ENCODE measurements at places on chromosomes 16 and 17. TPM values are rescaled to one million over a fixed set of nuclear protein-coding genes. Genes with fewer than 3 reads are reported as not detected.
A peak's percentile ranks its signal among the peaks of the same experiment; 100 is the strongest.

Gene CDH13
- total RNA-seq: not detected

GRCh38 chr16:49596068-49596467 is 222.5 kb downstream of the C16orf78 start:
- no peak overlapping the region for H3K4me3 ChIP-seq
- DNase-seq: peak; percentile 16
- no peak overlapping the region for H3K27ac ChIP-seq
- no peaks in the 10 kb centered on the region for H3K36me3 ChIP-seq
- H3K4me1 ChIP-seq: no peaks in the 10 kb centered on the region
- peaks cover 18% of the 10 kb centered on the region for H3K27me3 ChIP-seq

DNA sequence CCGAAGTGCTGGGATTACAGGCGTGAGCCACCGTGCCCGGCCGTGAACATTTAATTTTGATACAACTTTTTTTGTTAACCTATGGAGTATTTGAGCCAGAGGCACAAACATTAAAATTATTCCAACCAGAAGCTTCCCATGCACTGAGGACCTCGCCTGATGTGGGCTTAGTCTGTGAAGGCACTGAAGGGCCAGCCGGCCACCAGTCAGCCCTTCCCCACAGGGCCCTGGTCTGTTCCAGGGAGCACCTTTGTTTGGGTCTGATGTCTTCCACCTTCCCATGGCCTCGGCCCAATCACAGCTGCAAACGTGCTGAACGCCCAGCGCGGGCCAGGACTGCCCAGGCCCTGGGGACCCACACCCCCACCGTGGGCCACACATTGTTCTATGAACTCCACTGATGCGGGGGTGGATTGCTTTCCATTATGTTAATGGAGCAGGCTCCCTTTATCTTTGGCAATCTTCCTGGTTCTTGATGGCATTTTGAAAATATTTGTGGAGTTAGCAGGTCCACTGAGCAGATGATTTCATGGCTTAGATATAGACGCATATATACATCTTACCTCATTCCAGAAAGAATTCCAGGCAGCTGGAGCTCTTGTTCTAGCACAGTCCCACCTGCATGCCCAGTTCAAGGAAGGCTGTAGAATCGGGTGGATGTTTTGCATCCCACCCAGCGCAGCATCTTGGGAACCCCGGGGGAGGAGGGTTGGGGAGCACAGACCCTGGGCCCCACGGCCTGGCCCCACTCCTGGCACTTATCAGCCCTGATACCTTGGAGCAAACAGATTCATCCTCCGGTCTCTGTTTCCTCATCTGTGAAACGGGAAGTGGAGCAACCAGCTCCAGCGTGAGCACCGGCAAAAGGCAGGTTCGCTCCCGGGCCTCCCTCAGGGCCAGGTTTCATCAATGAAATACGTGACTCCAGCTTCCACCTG is 14.5 kb downstream of the SPIRE2 start:
- H3K27me3 ChIP-seq: peaks cover 47% of the 10 kb centered on the region
- H3K4me3 ChIP-seq: no peak overlapping the region
- DNase-seq: no peak
- peaks cover 3% of the 10 kb centered on the region for H3K36me3 ChIP-seq

DNA sequence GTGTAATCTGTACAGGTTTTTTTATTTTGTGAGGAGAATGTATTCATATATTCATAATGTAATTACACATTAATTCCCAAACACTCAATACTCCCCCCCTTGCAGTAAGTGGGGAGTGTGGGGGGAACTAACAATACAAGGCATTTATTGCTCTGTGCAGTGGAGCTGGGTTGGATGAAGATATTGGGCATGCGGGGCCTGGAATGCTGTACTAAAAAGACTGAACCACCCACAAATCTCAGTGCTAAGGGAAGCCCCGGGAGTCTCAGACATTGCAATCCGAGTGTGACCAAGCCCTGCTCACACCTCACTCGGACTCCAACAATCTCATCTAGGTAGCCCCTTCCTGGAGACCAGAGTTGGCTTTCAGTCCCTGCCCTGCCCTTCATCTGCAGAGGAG is 6.0 kb downstream of the PLLP start:
- no peak overlapping the region for H3K4me3 ChIP-seq
- no peak for DNase-seq
- peaks cover 30% of the 10 kb centered on the region for H3K4me1 ChIP-seq
- H3K36me3 ChIP-seq: no peaks in the 10 kb centered on the region
- H3K27ac ChIP-seq: no peak overlapping the region

- H3K36me3 ChIP-seq: peaks cover 1% of the 10 kb centered on the region
- peaks cover 35% of the 10 kb centered on the region for H3K4me1 ChIP-seq
- peak overlapping the region; percentile 81 for H3K4me3 ChIP-seq
- H3K27ac ChIP-seq: peak overlapping the region; percentile 88
- peak; percentile 92 for DNase-seq
- H3K27me3 ChIP-seq: peaks cover 11% of the 10 kb centered on the region
Observed at GRCh38 chr16:30996985-30997724, 12.1 kb downstream of the HSD3B7 start.

Gene ST6GALNAC2
- total RNA-seq: not detected

DNA sequence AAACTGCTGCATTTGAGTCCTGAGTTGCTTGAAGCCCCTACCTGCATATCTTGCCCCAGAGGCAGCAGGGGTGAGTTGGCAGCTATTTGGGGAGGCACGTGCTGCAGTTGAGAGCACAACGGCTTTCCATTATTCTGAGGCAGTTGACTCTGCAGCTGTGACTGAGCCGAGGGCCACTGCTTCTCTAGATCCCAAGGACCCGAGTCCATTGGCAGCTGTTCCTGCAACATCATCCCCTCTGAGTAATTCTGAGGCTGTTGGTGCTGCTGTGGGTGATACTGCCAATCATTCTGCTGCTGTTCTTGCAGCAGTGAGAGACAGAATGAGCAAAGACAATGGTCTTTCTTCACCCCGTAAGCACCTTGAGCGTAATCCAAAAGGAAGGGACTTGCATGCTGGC is 12.7 kb downstream of the TERF2IP start:
- no peak for DNase-seq
- H3K27ac ChIP-seq: no peak overlapping the region
- H3K36me3 ChIP-seq: peaks cover 40% of the 10 kb centered on the region
- no peaks in the 10 kb centered on the region for H3K27me3 ChIP-seq
- H3K4me1 ChIP-seq: peaks cover 2% of the 10 kb centered on the region
- no peak overlapping the region for H3K4me3 ChIP-seq

Gene PEX12
- total RNA-seq: 3.9 TPM

DNA sequence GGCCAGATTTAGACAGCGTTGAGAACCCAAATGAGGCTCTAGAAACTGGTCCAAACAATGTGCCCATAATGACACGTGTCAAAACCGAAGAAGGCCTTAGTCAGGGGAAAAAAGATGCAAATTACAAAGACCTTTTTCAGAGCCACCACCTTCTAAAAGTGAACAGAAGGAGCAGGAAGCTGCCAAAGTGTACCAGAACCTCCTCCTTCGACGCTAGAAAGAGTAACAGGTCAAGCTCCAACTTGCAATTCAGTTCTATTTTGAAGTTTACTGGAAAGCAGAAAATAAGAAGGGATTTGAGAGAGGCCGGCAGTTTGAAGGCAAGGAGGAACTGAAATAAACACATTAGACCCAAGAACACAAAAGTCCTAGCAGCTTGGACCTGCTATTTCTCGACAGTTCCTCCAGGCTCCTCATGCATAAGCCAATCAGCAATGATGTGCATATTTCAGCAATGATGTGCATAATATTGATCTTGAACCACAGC is 61.8 kb downstream of the XYLT1 start:
- no peaks in the 10 kb centered on the region for H3K27me3 ChIP-seq
- no peak overlapping the region for H3K4me3 ChIP-seq
- no peak overlapping the region for H3K27ac ChIP-seq

DNA sequence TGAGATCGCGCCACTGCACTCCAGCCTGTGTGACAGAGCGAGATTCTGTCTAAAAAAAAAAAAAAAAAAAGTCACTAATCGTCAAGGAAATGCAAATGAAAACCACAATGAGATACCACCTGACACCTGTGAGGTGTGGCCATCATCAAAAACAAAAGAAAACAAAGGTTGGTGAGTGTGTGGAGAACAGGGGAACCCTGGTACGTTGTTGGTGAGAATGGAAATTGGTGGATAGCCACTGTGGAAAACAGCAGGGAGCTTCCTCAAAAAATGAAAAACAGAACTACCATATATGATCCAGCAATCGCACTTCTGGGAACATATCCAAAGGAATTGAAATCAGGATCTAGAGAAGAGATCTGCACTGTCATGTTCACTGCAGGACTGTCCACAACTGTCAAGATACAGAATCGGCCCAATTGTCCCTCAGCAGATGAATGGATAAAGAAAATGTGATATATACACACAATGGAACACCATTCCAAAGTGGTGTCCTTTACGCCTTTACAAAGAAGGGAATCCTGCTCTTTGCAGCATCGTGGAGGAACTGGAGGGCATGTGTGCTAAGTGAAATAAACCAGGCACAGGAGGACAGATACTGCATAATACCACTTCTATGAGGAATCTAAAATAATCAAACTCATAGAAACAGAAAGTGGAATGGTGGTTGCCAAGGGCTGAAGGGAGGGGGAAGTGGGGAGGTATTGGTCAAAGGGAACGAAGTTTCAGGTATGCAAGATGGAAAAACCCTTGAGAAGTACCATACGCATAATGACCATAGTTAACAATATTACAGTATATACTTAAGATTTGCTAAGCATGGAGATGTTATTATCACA is 63.5 kb upstream of the PLCG2 start:
- peak overlapping the region; percentile 62 for H3K4me3 ChIP-seq
- H3K36me3 ChIP-seq: no peaks in the 10 kb centered on the region
- H3K4me1 ChIP-seq: peaks cover 45% of the 10 kb centered on the region
- H3K27ac ChIP-seq: peak overlapping the region; percentile 87
- H3K27me3 ChIP-seq: no peaks in the 10 kb centered on the region

DNA sequence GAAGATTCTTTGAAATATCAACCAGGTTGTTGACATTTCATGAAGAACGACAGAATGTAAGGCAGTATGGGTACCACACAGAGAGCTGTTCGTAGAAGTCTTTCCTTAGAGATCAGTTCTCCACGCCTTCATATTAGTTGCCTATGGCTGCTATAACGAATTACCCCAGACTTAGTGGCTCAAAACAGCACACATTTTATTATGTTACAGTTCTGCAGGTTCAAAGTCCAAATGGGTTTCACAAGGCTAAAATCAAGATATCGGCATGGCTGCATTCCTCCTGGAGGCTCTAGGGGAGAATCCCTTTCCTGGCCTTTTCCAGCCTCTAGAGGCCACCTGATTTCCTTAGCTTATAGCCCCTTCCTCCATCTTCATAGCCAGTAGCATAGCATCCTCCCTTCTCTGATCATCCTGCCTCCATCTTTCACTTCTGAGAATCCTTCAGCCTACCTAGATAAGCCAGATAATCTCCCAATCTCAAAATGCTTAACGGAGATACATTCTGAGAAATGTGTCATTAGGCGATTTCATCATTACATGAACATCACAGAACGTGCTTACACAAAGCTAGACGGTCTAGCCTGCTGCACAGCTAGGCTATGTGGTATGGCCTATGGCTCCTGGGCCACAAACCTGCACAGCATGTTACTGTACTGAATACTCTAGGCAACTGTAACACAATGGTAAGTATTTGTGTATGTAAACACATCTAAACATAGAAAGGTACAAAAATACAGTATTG is 26.0 kb downstream of the ERCC4 start:
- no peaks in the 10 kb centered on the region for H3K4me1 ChIP-seq
- DNase-seq: no peak
- H3K4me3 ChIP-seq: no peak overlapping the region
- H3K27ac ChIP-seq: no peak overlapping the region
- no peaks in the 10 kb centered on the region for H3K27me3 ChIP-seq
- H3K36me3 ChIP-seq: peaks cover 27% of the 10 kb centered on the region

- no peaks in the 10 kb centered on the region for H3K27me3 ChIP-seq
- no peak overlapping the region for H3K27ac ChIP-seq
- no peaks in the 10 kb centered on the region for H3K4me1 ChIP-seq
- H3K36me3 ChIP-seq: no peaks in the 10 kb centered on the region
- H3K4me3 ChIP-seq: no peak overlapping the region
Observed at GRCh38 chr17:60006160-60006559, 41.6 kb upstream of the RNFT1 start.

Gene OR1F1
- total RNA-seq: not detected

Gene HYDIN
- not detected for total RNA-seq

Gene NAGS
- total RNA-seq: 0.76 TPM

DNA sequence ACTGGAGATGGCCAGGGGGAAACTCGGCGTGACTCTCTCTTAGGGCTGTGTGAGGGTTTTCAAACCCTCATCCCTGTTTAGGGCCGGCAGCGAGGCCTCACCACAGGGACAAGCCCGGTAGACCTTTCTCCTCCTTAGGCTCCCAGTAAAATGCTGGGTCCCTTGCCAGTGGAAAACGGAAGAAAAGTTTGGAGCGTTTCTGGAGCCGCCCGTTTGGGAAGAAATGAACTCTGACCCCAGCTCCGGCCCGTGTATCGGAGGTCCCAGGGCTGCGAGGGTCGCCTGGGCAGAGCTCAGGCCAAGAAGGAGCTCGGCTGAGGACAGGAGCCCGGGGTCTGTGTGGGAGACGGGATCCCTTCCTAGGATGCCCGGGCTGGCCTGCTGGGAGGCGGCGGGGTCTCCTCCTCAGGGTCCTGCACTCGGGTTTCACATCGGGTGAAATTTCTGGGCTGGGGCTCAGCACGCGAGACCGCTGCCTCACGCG is 23.2 kb downstream of the ZNF213 start:
- peaks cover 4% of the 10 kb centered on the region for H3K36me3 ChIP-seq
- H3K27ac ChIP-seq: peak overlapping the region; percentile 69
- H3K4me1 ChIP-seq: peaks cover 38% of the 10 kb centered on the region
- DNase-seq: no peak
- peak overlapping the region; percentile 83 for H3K4me3 ChIP-seq

- no peaks in the 10 kb centered on the region for H3K27me3 ChIP-seq
- H3K36me3 ChIP-seq: no peaks in the 10 kb centered on the region
- H3K4me3 ChIP-seq: no peak overlapping the region
- H3K27ac ChIP-seq: no peak overlapping the region
- no peak for DNase-seq
Observed at GRCh38 chr16:12092544-12092921, 116.0 kb downstream of the SNX29 start.

Gene SHCBP1
- total RNA-seq: 53.1 TPM

DNA sequence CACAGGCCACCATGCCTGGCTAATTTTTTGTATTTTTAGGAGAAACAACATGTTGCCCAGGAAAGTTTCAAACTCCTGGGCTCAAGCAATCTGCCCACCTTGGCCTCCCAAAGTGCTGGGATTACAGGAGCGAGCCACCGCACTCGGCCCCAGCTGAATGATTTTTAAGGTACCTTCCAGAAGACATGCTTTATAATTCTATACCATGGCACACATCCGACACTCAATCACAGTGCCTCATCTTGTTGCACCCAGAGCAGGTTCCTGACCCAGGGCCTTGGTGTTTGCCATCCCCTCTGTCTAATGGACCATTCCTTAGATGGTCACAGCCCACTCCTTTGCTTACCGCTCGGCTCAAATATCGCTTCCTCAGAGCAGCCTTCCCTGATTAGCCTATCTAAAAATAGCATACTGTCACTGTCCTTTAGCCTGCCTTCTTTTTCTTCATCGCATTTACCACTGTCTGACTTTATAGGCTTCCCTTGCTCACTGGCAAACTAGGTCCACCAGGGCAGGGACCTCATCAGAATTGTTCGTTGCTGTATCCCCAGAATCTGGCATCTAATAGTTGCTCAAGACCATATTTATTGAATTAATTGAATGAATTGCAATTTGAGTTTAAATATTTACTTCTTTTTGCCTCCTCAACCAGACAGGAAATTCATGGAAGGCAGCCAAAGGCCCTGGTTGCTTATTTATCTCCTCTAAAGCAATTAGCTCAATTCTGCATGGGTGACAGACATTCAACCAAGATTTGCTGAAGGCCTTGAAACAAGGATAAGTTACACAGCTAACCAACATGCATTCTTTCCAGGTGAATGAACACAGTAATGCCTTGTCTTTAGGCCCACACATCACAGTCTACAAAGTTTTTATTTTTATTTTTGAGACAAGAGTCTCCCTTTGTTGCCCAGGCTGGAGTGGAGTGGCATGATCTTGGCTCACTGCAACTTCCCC is 6.3 kb upstream of the TENT4B start:
- peaks cover 3% of the 10 kb centered on the region for H3K4me1 ChIP-seq
- H3K27me3 ChIP-seq: no peaks in the 10 kb centered on the region
- H3K36me3 ChIP-seq: no peaks in the 10 kb centered on the region
- H3K4me3 ChIP-seq: no peak overlapping the region
- no peak overlapping the region for H3K27ac ChIP-seq

All from activated CD8-positive, alpha-beta memory T cell treated with anti-CD3 and anti-CD28 coated beads, Interleukin-2, amount 10 ng/mL, durations not matched to agents 7 days and 5 days (primary cell).